ENCODE measurements at places on chromosomes 7 and 10.

DNA sequence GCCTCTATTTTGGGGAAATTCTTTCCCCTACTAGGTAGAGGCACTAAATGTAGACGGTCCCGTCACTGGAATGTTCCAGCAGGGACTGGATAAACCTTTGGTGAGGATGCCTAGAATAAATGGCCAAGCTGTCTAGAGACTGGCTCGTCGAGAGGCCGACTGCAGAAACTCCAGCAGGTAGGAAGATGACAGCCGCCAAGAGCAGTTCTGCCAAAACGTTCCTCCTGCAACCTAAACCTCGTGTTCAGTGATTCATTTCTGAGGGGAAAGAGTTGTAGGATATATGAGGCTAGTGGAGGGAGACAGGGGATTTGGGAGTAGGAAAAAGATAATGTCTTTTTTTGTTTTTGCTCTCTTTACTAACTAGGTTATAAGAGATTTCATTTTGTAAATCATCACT is 184.7 kb upstream of the GDF10 start:
- no peaks in the 10 kb centered on the region for H3K36me3 ChIP-seq
- no peaks in the 10 kb centered on the region for H3K27me3 ChIP-seq
- H3K27ac ChIP-seq: no peak overlapping the region
- no peak for DNase-seq
- no peak overlapping the region for H3K4me3 ChIP-seq

DNA sequence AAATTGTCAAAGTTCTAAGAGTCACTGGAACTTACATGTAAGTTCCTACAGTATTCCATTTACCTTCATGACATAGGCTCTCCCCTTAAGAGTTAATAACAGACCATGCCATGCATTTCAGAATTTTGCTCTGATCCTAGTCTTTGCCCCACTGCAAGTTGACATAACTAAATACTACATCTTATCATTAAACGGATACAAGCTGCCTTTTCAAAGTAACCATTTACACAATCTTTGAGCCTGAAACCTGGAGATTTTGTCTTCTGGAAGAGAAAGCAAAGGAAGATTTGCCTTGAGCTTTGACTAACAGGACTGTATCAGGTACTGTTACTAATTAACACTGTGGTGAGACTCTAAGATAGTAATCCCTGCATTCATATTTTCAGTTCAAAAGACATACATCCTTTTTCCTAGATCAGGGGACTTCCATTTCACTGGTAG is 9.3 kb upstream of the AKR1D1 start:
- no peaks in the 10 kb centered on the region for H3K4me1 ChIP-seq
- no peak for DNase-seq
- H3K4me3 ChIP-seq: no peak overlapping the region
- peaks cover 9% of the 10 kb centered on the region for H3K27me3 ChIP-seq

GRCh38 chr7:152572101-152572500 is 103.8 kb downstream of the XRCC2 start:
- no peak for DNase-seq
- no peaks in the 10 kb centered on the region for H3K27me3 ChIP-seq
- no peak overlapping the region for H3K27ac ChIP-seq
- H3K4me1 ChIP-seq: no peaks in the 10 kb centered on the region
- no peak overlapping the region for H3K4me3 ChIP-seq

DNA sequence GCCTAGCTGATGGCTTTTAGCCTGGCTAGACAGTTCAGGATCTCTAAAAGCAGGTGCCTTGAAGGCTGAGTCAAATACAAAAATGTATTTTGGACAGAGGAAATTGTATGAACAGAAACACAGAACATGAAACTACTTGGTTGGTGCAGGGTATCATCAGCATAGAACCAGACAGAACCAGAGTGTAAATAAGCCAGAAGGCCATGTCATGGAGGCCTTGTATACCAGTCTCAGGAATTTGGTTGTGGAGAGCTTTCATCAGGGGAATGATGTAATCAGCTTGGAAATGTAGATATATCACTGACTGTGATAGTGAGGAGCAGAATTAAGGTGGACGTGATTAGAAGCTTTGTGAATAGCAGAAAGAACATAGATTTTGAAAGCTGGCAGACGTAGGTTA is 82.9 kb downstream of the CFTR start:
- H3K4me3 ChIP-seq: no peak overlapping the region
- H3K27ac ChIP-seq: no peak overlapping the region
- DNase-seq: no peak
- H3K4me1 ChIP-seq: no peaks in the 10 kb centered on the region
- no peaks in the 10 kb centered on the region for H3K36me3 ChIP-seq

GRCh38 chr10:18608596-18608995 is 42.8 kb downstream of the NSUN6 start:
- H3K36me3 ChIP-seq: peaks cover 32% of the 10 kb centered on the region
- no peak overlapping the region for H3K27ac ChIP-seq
- H3K4me3 ChIP-seq: no peak overlapping the region
- H3K27me3 ChIP-seq: no peaks in the 10 kb centered on the region

- no peak for DNase-seq
- no peak overlapping the region for H3K27ac ChIP-seq
- no peaks in the 10 kb centered on the region for H3K4me1 ChIP-seq
- no peak overlapping the region for H3K4me3 ChIP-seq
- peaks cover 6% of the 10 kb centered on the region for H3K27me3 ChIP-seq
- no peaks in the 10 kb centered on the region for H3K36me3 ChIP-seq
These were observed 74.1 kb upstream of the GRB10 start for GRCh38 chr7:50856806-50857205.

DNA sequence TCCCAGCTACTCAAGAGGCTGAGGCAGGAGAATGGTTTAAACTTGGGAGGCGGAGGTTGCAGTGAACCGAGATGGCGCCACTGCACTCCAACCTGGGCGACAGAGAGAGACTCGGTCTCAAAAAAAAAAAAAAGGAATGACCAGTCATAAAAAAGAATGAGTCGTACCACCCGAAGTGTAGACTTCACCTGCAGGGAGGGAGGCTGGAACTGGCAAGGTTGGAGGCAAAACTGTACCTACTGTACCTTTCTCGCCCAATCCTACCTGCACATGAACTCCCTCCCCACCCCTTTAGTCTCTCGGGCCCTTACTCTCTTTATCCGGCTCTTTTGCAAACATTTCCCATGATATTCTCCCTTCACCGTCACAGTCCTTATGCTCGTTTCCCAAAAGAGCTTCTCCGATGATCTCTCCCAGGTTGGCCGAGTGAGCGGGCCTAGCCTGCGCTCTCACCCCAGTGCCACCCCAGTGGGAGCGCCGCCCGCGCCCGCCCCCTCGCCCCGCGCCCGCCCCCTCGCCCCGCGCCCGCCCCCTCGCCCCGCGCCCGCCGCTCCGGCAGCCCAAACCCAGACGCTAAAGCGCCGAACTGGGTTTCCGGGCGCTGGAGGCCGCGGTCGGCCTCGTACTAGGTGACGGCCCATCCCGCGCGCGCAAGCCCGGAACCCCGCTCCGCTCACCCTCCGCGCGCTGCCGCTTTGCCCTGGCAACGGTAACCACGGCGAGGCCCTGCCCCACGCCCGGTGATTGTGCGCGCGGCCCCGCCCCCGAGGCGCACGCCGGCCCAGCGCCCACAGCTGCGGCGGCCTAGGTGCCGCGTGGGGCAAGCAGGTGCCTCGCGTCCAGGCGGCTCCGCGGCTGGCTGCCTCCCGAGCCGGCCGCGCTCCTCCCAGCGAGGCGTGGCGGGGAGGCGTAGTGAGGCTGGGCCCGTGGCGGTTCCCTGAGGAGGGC is at the start of gene SMKR1:
Gene SMKR1, plus strand, starts transcription at position 772 of the 948 bp plus-strand sequence. CDS start 294 bp downstream, outside the sequence.
- peaks cover 13% of the 10 kb centered on the region for H3K4me1 ChIP-seq
- H3K36me3 ChIP-seq: peaks cover 2% of the 10 kb centered on the region
- peak; percentile 89 for DNase-seq
- H3K27me3 ChIP-seq: no peaks in the 10 kb centered on the region
- H3K27ac ChIP-seq: peak within 1 kb of the TSS; percentile 74

DNA sequence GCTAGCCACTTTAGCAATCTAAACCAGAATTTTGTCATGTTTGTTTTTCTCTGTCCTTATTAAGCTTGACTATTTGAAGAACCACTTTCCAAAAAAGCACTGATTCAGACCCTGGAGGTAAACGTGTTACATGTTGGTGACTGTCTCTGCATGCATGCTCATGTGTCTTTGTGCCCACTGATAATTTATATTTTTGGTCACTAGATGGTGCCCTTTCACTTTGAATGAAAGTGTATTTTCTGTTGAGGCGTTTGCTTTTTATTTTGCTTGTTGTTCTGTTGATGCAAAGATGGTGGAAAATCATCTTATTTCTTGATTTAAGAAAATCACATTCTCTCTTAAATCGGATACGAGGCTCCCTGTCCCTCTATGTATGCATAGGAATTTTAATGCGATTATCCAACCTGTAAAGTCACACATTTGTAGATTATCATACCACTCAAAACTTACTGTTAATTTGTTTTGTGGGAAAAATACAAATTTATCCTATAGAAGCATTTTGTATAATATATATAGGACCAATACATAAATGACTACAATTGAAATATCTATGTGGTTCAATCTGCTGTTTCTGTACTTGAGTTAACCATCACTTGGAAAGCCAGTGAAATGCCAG is 269.3 kb downstream of the BICC1 start:
- H3K4me1 ChIP-seq: no peaks in the 10 kb centered on the region
- no peaks in the 10 kb centered on the region for H3K36me3 ChIP-seq
- peaks cover 2% of the 10 kb centered on the region for H3K27me3 ChIP-seq
- no peak overlapping the region for H3K27ac ChIP-seq
- no peak overlapping the region for H3K4me3 ChIP-seq

DNA sequence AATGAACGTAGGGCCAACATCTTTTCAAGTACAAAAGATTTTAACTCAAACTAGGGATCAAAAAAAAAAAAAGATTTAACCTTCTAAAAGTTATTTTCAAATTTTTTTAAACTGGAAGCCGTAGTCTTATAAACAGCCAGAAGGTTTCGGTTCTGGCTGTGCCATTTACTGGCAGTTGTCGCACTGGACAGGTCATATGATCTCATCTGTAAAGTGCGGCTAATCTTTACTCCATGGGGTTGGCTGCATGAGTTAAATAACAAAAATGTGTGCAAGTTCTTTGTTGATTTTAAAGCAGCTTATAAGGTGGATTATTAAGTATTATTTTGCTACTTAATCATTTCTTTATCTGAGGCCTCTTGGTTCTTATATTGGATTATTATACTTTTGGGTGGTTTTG is 36.6 kb downstream of the TRUB1 start:
- H3K4me3 ChIP-seq: no peak overlapping the region
- H3K27ac ChIP-seq: no peak overlapping the region
- no peaks in the 10 kb centered on the region for H3K27me3 ChIP-seq
- H3K4me1 ChIP-seq: peaks cover 8% of the 10 kb centered on the region
- DNase-seq: no peak
- H3K36me3 ChIP-seq: peaks cover 31% of the 10 kb centered on the region

- H3K4me3 ChIP-seq: peak overlapping the region; percentile 16
- H3K4me1 ChIP-seq: peaks cover 72% of the 10 kb centered on the region
- H3K36me3 ChIP-seq: peaks cover 39% of the 10 kb centered on the region
These were observed 3.5 kb downstream of the RNF216 start for GRCh38 chr7:5777932-5778331.

DNA sequence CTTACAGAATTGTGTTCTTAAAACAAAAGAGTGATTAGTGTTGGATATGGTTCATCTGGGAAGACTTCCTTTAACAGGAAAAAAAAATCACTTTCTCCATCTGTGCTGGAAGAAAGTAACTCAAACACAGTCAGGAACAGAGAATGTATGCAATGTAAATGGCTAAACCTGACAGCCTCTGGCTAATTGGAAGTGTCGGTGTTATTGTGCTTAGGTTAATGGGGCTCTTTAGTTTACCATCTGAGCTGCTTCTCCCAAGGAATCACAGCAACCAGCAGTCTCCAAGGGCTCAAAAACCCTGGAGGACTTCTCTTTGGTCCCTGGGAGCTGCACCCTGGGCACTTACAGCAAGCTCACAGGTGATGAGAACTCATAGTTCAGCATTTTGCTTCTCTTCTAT is 724.5 kb downstream of the LRMDA start:
- H3K27me3 ChIP-seq: no peaks in the 10 kb centered on the region
- H3K4me3 ChIP-seq: no peak overlapping the region
- no peaks in the 10 kb centered on the region for H3K4me1 ChIP-seq
- no peak overlapping the region for H3K27ac ChIP-seq

DNA sequence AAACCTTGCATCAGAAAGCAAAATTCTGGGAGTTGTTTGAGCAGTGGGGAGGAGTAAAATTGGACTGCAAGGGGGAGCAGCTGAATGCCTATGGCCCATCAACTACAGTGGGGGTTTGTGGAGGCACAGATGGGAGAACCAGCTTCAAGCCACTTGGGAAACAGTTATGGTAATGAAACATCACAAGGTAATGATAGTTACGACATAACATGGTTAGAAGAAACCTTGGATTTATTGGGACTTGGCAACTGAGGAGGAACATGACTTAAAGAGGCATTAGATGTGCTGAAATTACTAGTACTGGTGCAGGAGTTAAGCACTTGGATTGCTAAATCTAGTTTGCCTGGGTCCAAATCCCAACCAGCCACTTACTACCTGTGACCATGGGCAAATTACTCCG is 868.4 kb downstream of the KCNMA1 start:
- no peak for DNase-seq
- H3K4me1 ChIP-seq: no peaks in the 10 kb centered on the region
- no peak overlapping the region for H3K27ac ChIP-seq
- no peaks in the 10 kb centered on the region for H3K27me3 ChIP-seq

GRCh38 chr7:104358446-104359132 is 30.2 kb downstream of the LHFPL3 start:
- H3K36me3 ChIP-seq: no peaks in the 10 kb centered on the region
- H3K4me3 ChIP-seq: no peak overlapping the region
- no peak for DNase-seq
- no peaks in the 10 kb centered on the region for H3K4me1 ChIP-seq
- peaks cover 2% of the 10 kb centered on the region for H3K27me3 ChIP-seq

GRCh38 chr10:21989453-21990154 is 13.9 kb downstream of the DNAJC1 start:
- H3K4me3 ChIP-seq: no peak overlapping the region
- peaks cover 8% of the 10 kb centered on the region for H3K4me1 ChIP-seq
- no peaks in the 10 kb centered on the region for H3K27me3 ChIP-seq
- peaks cover 4% of the 10 kb centered on the region for H3K36me3 ChIP-seq
- no peak overlapping the region for H3K27ac ChIP-seq
- peak; percentile 10 for DNase-seq

DNA sequence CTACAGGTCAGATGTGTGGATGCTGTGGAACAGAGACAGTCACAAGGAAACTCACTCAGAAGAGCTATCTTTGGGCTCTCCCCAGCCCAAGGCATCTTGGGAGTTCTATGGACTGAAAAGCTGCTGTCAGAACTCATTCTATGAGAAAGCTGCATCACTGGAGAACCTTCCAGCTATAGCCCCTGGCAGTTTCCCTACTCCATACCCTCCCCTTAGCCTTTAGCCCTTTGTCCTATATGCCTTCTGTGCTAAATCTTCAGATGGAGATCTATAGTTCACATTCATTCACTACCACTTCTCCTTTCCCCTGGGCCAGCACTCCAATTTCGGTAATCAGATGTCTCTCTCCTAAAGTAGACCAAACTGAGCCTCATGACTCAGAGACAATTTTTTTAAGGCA is 6.9 kb downstream of the WNT8B start:
- H3K27me3 ChIP-seq: peaks cover 4% of the 10 kb centered on the region
- H3K27ac ChIP-seq: no peak overlapping the region
- H3K4me3 ChIP-seq: no peak overlapping the region
- H3K4me1 ChIP-seq: no peaks in the 10 kb centered on the region

Measured in activated naive CD8-positive, alpha-beta T cell treated with anti-CD3 and anti-CD28 coated beads, Interleukin-2, amount 50 U/mL, for 24 hours (primary cell).